Stimulated activated naive CD8-positive, alpha-beta T cell treated with anti-CD3 and anti-CD28 coated beads, Interleukin-15, Interleukin-2, amounts not matched to agents 100 U/mL and 50 U/mL, for 24 hours (primary cell): ENCODE measurements at places on chromosomes 13 and 19.

DNA sequence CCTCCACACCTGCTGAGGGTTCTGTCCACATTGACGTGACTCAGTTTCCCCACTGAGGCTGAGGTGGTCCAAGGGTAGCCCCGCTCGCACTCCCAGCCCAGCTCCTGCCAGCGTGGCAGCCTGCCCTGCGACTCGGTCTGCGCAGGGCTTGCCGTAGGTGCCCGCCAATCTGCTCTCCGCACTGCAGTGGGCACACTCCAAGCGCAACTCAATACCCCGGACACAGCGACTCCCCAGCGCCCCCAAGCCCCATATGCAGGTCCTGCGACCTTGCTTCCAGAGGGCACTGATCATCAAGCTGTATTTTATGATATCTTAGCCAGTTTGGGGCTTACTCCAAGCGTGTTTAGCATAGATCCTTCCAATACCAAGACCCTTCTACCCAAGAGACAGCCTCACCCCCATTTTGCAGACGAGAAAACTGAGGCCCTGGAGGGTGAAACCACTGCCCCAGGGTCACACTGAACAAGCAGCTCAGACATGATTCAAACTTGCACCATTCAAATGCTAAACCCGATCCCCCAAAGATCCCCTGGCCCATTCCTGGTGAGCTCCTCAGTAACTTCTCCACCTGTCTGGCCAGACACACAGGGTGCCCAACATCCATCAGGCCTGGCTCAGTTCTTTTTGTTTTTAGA lies 13.5 kb downstream of the PTPRS start:
- no peak for DNase-seq

DNA sequence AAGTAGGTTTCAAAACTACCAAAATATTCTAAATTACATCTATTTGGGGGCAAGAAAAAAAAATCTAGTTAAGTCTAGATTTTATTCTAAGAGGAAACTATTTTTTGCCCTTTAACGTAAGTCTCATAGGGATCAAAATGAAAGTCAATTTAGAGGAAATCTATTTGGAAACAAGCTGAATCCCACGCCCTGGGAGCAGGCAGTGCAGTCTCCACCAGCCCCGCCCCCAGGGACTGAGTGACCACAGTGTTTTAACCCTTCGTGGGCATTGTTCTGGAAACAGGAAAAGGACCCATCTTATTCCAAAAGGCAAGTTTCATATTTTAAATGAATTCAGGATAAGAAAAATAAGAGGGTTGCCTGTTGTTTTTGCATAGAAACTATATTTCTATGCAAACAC lies 209.7 kb downstream of the SPRY2 start:
- DNase-seq = no peak

DNA sequence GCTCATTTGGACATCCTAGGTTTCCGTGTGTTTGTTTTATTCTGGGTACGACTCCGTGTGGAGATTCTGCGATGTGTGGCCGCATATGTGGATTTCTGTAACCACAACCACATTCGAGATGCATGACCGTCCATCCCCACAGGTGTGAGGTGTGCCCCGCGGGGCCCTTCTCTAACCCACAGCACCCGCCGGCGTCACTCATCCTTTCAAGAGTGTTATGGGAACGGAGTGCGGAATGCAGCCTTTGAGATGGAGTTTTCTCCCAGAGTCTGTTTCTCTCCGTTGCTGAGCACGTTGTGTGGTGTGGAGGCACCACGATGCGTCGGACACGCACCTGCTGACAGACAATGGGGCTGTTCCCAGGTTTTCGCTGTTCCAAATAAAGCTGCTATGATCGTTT lies 40.0 kb downstream of the C13orf46 start:
- no peak for DNase-seq

DNA sequence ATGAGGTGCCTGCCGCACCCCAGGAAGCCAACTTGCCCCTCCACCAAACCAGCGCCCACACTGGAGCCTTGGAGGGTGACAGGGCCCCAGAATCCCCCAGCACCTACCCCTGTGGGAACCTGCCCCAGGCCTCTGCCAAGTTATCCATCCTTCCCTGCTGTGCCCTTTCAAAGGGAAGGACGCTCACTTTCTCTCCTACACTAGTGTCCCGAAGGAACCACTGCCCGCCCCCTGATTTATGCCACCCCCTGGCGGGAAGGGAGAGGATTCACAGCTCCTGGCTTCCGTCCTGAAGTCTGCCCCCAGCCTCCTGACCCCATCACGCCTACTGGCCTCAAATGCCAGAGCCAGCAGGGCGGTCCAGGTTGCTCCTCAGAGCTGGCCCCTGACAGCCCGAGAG lies 1.4 kb downstream of the EVI5L start:
- DNase-seq = no peak

DNA sequence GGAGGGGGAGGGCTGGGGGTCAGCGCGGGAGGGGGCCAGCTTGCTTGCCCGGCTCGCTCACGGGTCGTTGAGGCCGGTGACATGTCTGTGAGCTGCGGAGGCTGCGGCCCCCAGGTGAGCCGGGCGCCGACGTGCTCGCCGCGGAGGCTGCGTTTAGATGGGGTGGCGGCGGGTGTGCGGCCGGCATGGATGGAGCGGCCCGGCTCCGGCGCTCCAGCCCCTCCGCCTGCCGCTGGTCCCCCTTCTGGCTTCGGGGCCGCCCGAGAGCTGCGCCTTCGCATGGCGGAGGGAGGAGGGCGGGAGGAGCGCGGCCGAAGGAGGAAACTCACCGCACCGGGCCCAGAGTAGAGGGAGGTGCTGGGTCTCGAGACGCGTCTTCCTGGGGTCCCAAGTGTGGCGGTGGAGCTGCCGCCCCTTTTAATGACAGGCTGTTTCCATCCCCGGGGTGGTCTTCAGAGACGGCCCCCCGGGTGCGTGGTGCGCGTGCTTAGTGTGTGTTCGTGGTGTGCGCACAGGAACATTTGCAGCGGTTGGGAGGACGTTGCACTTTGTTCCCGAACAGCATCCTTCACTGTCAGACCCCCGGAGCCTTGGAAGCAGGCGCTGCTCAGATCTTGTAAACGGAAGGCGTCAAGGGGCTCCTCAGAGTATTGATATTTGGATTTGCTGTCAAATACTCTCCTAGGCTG lies at the start of gene AKAP11:
Gene AKAP11, plus strand, starts transcription at position 38 of the 689 bp plus-strand sequence. CDS start 14,197 bp downstream, outside the sequence.
- DNase-seq = peak; percentile 67

- DNase-seq = peak; percentile 40
These were observed 826 bp upstream of the BSG start for GRCh38 chr19:571566-571974.

DNA sequence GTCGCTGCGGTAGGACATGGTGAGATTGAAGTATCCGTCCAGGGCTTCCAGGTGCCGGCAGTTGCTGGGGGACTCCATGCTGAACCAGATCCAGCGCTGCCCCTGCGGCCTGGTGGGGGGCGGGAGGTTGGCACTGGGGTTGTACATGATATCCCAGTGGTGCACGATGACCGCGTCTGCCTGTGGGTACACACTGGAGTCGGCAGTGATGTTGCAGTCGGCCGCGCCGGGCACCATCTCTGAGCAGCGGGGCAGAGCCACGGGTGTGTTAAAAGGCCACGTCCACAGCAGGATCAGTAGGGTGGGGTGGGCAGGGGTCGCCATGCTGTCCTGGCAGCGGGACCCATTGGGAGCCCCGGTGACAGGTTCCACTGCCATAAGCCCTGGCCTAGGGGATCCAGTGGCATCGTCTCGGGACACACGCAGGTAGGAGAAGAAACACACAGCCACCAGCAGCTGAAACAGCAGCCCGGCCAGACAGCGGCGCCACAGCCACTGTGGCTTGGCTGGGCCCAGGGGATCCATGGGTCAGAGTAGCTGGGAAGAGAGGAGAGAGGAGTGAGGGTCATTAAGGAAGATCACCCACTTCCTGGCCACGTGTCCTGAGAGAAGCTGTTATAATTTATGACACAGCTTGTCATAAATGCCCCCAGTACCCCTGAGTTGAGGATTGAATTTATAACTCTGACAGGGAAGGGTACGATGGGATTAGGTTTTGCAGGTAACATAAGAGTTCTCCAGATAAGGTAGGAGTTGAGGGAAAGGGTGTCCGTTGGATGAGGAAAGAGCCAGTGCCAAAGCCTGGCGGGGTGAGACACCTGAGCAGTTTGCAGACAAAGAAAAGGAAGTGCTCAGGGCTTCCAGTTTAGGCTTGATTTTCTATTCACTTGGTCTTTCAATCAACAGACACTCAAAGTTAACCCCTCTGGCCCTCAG lies 2.9 kb downstream of the FUT5 start:
- no peak for DNase-seq

GRCh38 chr13:98984118-98984517 lies 6.3 kb upstream of the DOCK9 start:
- DNase-seq = no peak

- no peak for DNase-seq
These were observed 42.5 kb downstream of the NFIX start for GRCh38 chr19:13037731-13038130.

DNA sequence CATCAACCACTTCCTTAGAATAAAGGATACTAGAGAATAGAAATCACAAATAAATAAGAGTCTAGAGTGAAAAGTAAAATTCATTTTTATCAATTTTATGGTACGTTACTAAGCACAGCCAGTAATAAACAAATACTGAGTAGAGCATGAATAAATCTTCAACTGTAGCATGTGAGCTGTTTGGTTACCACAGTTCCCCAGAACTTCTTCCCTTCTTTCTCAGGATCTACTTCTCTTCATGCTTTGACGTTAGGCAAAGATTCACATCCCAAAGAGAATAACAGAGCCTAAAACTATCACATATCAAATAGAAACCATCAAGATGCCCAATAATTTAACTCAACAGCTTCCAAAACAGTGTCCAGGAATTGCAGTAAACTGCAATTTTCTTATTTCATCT lies 7.4 kb downstream of the RUBCNL start:
- no peak for DNase-seq

DNA sequence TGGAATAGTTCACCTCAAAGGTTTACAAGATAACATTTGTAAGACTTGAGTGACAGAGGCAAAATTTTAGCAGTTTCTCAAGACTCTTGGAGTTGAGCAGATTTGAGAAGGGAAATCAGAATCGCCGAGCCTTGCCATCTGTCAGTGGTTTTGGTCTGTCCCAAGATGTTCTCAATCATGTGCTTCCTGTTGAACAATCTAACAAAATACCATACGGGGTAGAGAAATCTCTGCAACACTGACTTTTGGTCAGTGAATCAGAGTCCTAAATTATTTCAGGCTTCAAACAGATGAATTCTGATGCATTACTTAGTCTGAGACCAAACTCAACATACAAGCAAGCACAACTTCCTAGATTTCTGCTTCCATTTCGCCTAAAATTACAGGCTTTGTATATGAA lies 3.8 kb downstream of the KCTD12 start:
- DNase-seq = no peak

- DNase-seq = no peak
These were observed 19.3 kb downstream of the PPP1R12C start for GRCh38 chr19:55097864-55098715.

DNA sequence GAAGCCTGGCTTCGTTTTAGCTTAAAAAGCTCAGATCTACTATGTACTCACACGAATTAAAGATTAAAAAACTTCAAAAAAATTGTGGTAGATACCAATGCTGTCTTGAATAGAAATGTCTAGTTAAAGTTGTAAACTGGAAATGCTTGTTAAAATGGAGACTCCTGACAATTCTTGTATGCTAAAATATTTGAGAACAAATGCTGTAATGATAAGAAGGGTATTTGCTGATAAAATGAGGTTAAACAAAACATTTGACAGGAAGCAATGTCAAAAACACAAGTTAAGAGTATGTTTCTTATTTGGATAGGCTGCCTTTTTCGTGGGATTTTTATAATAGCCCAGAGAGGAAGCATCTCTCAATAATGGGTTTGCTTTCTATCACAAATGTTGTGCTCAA lies 48.0 kb upstream of the POSTN start:
- DNase-seq = no peak

DNA sequence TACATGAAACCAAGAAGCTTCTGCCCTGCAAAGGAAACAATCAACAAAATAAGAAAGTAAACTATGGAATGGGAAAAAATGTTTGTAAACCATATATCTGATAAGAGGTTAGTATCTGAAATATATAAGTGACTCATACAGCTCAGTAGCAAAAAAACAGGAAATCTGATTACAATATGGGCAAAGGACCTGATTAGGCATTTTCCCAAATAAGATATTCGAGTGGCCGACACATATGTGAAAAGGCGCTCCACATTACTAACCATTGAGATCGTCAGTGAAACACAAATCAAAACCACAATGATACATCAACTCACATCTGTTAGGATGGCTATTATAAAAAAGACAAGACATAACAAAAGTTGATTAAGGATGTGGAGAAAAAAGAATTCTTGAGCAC lies 2818.6 kb upstream of the PCDH20 start:
- DNase-seq = no peak

- DNase-seq = no peak
These were observed 10.9 kb downstream of the SIGLEC12 start for GRCh38 chr19:51490676-51491075.

GRCh38 chr19:45529420-45529785 lies 22.1 kb downstream of the VASP start:
- no peak for DNase-seq

- no peak for DNase-seq
These were observed 97.2 kb upstream of the ARHGEF7 start for GRCh38 chr13:111017755-111018459.

GRCh38 chr19:56971230-56971629 lies 130.7 kb upstream of the PEG3 start:
- DNase-seq = no peak

GRCh38 chr13:40272776-40273139 lies 393.7 kb downstream of the FOXO1 start:
- no peak for DNase-seq

DNA sequence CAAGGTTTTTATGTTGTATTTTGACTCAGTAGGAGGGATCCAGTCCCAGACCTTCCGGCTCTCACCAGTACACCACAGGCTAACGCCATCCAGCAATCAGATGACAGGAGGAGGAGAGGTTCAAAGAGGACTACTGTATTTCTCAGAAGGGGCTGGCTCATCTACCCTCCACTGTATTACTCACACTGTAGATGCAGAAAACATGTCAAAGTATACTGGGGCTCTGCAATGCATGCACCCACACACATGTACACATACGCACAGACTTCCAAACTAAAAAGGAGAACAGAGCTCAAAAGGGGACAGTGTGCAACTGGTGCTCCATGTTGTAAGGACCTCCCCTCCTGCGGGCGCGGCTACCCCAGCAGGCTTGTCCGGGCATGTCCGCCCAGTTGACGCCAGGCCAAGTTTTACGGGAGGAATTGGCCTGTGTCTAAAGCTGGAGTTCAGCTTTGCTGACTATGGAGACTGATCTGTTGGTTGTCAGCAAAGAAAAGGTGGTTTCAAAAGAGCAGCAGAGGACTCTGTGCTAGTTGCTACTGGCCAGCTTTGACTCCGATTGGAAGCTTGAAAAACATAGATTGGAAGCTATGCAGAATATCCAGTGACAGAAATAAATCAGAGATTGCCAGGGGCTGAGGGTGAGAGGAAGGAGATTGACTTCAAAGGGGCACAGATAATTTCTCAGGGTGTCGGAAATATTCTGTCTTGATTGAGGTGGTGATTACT lies 314.2 kb downstream of the DLEU7 start:
- no peak for DNase-seq

- DNase-seq = no peak
These were observed 1.5 kb downstream of the GAS6 start for GRCh38 chr13:113862191-113862930.

GRCh38 chr13:51945149-51945548 lies 66.1 kb downstream of the ATP7B start:
- DNase-seq = no peak

GRCh38 chr13:106651442-106651841 lies 83.5 kb upstream of the ARGLU1 start:
- no peak for DNase-seq
